Caki2 (cell line): ENCODE measurements at places on chromosomes 1 and 21. TPM values are rescaled to one million over a fixed set of nuclear protein-coding genes. Genes with fewer than 3 reads are reported as not detected.
A peak's percentile ranks its signal among the peaks of the same experiment; 100 is the strongest.

The RPTN gene
- total RNA-seq = not detected in 2 replicates

The ASCL5 gene
- total RNA-seq = 0.07 and 0.41 TPM in 2 replicates

GRCh38 chr1:176790786-176791185, 327.8 kb downstream of the PAPPA2 start:
- no peak for DNase-seq

GRCh38 chr1:108811611-108812010, 45.3 kb downstream of the AKNAD1 start:
- no peak for DNase-seq

The VHLL gene
- total RNA-seq = not detected in 2 replicates

GRCh38 chr1:5509664-5510452, 482.4 kb downstream of the NPHP4 start:
- DNase-seq = no peak

The MIB2 gene
- 35.7 and 49.0 TPM in 2 replicates for total RNA-seq

The FAM151A gene
- total RNA-seq = not detected in 2 replicates

DNA sequence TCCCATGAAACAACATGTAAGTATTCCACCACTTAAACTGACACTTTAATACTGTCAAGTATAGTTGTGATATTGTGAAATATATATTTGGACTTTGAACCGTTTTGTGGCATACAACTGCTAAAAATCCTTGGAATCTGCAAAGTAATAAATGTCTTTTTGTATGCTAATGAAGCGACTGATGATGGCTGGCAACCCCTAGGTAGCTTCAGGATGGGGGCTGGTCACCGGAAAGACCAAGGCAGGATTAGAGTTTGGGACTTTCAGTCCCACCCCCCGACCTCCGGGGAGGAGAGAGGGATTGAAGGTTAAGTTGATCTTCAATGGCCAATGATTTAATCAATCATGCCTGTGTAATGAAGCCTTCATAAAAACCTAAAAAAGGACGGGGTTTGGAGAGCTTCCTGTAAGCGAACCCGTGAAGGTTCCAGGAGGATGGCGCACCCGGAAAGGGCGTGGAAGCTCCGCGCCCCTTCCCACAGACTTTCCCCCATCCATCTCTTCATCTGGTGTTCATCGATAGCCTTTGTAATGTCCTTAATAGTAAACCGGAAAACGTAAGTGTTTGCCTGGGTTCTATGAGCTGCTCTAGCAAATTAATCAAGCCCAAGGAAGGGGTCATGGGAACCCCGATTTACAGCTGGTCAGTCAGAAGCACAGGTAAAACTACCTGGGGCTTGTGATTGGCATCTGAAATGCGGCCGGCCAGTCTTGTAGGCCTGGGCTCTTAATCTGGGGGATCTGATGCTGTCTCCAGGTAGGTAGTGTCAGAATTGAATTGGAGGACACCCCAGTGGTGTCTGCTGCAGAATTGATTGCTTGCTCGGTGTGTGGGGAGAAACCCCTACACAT, 1.8 kb upstream of the ZNF281 start:
- DNase-seq = no peak

GRCh38 chr1:29485096-29485925, 249.0 kb downstream of the PTPRU start:
- DNase-seq = no peak

GRCh38 chr1:211326528-211327345, at the start of gene TRAF5:
TSS of gene TRAF5 (plus strand) at chr1:211326833. CDS start at chr1:211353240, 26,407 bp downstream.
- DNase-seq = peak; percentile 60

- no peak for DNase-seq
Observed at GRCh38 chr1:117022114-117022513, 20.6 kb downstream of the CD101 start.

The DPYD gene
- 2.2 and 6.2 TPM in 2 replicates for total RNA-seq

- DNase-seq = no peak
Observed at GRCh38 chr21:40830836-40831235, 16.1 kb downstream of the DSCAM start.

DNA sequence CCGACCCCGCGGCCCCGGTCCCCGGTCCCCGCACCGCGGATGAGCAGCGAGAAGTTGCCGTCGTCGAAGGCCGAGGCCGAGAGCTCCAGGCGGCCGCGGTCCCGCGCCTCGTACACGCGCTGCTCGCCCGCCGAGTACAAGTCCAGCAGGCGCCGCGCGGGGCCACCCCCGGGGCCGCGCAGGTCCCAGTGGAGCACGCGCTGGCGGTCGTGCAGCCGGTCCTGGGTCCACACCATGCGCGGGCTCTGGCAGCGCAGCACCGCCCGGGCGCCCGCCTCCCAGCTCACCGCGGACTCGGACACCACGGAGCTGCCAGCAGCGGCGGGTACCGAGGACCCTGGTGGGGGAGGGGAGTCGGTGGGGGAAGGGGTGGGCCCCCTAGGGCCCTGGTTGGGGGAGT, 2.9 kb downstream of the MXRA8 start:
- DNase-seq = no peak

The CELA3B gene
- not detected in 2 replicates for total RNA-seq

GRCh38 chr1:42081475-42081874, 71.7 kb upstream of the GUCA2B start:
- no peak for DNase-seq

GRCh38 chr1:33010932-33011731, 25.6 kb downstream of the AK2 start:
- no peak for DNase-seq

The SLAMF9 gene
- not detected in 2 replicates for total RNA-seq

DNA sequence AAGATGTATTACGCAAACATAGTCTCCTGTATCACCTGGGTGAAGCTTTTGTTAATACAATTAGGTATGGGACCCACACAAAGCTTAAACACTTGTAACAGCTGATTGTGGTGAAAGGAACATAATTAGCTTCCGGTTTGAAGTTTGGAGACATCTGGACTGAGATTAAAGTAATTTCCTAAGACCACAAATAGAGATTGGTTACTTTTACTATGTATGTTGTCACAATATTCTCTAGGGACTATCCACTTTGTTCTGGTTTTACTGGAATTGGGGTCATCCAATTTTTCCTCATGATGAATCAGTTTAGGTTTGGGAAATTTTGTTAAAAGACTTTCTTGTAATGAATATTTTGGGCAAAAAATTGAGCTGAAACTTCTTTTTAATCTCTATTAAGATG, 71.8 kb upstream of the SAMSN1 start:
- no peak for DNase-seq

DNA sequence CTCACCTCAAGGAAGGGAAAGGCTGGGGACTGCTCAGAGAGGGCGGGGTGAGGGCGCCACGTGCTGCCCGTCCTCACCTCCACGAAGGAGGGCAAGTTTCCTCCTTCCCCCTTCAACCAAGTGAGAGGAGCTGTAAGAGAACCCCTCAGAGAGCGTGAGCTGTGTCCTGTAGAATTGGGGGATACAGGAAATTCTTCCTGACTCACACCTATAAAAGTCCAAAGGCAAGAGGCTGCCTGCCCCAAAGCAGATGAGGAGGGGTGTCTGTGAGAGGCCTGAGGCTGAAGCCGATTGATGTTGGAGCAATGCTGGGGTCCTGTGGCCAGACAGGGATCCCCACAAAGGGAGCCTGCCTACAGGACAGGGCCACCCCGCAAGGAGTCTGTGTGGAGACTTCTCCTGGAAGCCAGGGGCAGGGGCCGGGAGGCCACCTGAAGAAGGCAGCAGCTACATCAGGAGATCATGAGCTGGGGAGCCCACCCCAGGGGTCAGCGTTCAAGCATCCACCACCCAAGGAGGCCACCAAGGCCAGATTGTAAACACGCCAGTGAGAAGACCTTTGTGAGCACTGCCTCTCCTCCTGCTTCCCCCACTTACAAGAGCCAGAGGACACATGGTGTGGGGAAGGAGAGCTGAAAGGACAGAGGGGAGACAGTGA, 27.7 kb downstream of the S100A6 start:
- no peak for DNase-seq

DNA sequence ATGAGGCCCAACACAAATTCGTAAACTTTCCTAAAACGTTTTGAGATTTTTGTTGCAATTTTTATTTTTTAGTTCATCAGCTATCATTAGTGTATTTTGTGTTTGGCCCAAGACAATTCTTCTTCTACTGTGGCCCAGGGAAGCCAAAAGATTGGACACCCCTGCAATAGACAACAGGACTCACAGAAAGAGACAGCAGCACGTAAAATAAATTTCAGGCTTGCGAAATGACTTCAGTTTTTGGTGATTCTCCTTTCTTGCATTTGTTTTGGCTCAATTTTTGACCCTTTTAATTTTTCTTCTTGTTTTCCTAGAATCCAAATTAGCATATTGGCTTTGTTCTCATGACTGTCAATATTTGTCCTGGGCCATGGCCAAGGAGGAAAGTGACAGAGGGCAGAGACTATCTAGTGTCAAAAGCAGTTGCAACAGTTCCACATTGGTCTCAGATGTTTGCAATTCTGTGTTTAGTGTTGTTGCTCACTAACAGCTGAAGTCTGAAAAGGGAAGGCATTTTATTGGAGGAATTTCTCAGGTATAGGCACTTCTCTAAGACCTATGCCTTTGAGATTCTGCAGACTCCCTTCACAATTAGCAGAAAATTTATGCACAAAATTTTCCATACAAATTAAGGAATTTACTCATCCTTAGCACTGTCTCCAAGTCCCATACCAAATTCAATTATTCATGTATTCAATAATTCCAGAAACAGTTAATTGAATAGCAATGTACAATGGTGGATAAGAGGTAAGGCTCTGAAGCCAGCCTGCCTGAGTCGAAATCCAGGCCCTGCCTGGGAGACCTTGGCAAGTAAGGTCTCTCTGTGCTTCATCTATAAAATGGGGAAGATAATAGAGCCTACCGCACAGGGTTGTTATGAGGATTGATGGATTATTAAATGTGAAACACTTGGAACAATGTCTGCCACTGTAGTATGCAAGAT, 160.9 kb upstream of the IVNS1ABP start:
- no peak for DNase-seq

- peak; percentile 10 for DNase-seq
Observed at GRCh38 chr1:176857632-176858031, 306.9 kb downstream of the ASTN1 start.

The MAP3K21 gene
- 4.9 and 6.6 TPM in 2 replicates for total RNA-seq

The CASQ2 gene
- not detected in 2 replicates for total RNA-seq

DNA sequence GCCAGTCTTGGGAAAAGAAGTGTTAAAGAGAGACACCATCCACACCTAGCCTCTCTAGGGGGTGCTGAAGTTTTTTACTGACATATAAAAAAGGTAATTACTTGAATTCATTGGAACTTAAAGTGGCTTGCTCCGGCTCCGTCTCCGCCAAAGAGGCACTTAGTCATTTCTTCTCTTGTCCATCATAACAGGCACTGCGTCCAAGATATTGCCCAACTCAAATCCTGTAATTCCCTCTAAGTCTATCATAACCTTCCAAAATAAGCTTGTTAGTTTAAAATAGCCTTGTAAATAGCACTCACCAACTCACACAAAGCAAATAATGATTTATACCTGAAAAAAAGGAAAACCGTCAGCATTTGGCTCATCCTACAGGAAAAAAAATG, 160.5 kb downstream of the ZBTB18 start:
- no peak for DNase-seq

GRCh38 chr1:233505130-233505529, 108.8 kb upstream of the KCNK1 start:
- DNase-seq = no peak
